ENCODE measurements at places on chromosomes 2 and 18.

- no peak for DNase-seq
These were observed 4.0 kb downstream of the REV1 start for GRCh38 chr2:99485824-99486223.

GRCh38 chr2:109633284-109633961, 19.3 kb downstream of the SOWAHC start:
- DNase-seq = no peak

- no peak for DNase-seq
These were observed 119.3 kb downstream of the SETBP1 start for GRCh38 chr18:44799907-44800421.

GRCh38 chr18:8367217-8367988, 241.8 kb upstream of the RAB12 start:
- DNase-seq = no peak

DNA sequence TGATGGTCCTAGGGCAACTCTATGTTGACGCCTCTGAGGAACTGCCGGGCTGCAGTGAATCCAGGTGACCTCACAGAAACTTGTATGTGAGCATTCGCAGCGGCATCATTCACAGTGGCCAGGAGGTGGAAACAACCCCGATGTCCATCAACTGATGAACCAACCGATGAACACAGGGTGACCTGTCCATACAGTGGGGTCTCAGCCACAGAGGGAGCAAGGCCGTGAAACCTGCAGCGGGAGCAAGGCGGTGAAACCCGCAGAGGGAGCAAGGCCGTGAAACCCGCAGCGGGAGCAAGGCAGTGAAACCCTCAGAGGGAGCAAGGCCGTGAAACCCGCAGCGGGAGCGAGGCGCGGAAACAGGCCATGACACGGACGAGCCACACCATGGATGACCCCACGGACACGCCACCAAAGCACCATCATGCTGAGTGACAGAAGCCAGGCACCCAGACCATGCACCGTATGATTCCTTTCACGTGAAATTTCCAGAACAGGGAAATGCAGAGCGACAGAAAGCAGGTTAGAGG, 63.0 kb downstream of the PARD6G start:
- no peak for DNase-seq

DNA sequence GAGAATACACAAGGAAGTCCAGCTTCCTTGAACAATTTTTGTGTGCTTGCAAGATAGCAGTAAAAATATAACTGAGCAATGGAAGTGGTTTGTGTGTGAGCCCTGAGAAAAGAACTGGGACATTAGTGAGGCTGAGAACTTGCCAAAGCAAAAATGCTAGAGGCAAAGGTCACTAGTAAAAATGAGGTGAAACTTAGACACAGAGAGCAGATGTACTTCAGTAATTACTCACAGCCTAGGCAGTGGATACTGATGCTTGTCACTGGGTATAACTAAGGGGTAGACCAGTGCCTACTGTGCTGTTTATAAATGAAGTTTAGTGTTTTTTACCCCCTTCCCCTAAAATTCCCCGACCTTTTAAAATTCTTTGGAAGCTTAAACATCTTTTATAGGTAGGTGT, 450.1 kb downstream of the LPIN1 start:
- no peak for DNase-seq

DNA sequence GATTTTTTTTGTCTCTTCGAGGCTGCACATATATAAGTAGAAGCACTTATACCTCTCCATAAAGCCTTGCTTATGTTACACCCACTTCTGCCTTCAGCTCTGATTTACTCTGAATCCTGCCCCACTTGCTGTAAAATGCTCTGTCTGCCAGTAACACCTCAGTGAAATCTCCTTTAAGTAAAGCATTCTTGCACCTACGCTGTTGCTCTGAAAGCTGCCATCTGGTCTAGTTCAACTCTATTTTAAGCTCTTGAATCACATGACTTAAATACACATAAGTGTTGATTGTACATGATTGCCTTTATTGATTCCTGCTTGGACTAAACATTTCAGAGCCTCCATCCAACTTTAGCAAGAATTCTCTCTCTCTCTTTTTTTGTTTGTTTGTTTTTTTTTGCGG, 609.0 kb upstream of the CELF4 start:
- no peak for DNase-seq

DNA sequence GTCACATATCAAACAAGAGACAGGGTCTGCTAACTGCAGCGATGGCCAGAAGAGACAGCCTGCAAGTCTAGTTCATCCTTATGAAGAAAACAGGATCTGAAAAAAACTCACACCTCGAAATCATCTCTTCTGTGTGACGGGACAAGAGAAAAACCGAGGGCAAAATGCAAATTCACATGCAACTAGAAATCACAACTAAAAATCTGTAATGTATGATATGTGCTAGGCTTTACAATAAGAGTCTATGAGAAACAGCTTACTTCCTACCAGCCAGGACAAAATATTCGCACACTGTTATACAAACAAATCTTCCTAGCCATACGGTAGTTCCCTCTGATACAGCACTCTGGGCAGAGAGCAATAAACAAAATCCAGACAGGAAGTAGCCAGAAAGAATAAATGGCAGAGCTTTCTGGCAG, 48.8 kb downstream of the ANKRD44 start:
- DNase-seq = no peak

GRCh38 chr18:36808681-36809080, 20.1 kb downstream of the TPGS2 start:
- no peak for DNase-seq

DNA sequence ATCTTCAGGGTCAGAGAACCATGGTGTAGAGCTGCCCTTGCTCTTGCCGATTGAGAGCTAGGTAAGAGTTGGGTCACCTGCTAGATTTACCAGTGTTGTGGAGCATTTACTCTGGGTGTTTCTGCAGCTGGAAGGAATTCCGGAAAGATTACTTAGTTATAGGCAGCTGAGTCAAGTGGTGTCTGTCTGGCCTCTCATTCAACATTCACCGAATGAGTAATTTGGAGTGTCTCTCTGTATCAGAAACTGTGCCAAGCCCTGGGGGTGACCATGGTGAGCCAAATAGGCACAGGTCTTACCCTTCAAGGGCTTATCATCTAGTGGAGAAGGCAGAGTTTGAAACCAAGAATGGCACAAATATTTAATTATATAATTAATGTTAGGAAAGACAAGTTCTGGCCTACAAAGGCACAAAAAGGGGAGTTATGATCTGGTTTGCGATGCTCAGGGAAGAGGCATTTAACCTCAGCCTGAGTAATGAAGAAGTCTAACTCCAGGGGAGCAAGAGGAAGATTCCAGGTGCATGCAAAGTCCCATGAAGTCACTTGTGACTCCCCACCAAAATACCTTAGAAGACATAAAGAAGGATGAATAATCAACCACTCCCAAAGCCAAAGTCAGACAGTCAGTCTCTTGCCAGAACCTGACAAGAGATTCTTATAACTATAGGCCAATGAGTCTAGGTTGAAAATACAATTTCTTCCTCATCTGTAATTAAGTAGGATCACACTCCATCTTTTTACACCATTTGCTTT, 12.5 kb downstream of the SETBP1 start:
- DNase-seq = no peak

All from Peyer's patch (tissue), 4 donors.